ENCODE measurements at places on chromosomes 16 and 17. TPM values are rescaled to one million over a fixed set of nuclear protein-coding genes. Genes with fewer than 3 reads are reported as not detected.

The GP1BA gene
- not detected for total RNA-seq

The CA4 gene
- not detected for total RNA-seq

The TNFSF12 gene
- 23.2 TPM for total RNA-seq

The AARSD1 gene
- total RNA-seq: 50.7 TPM

The GGA2 gene
- 85.5 TPM for total RNA-seq

The MYH2 gene
- total RNA-seq: not detected

The TMEM219 gene
- 84.5 TPM for total RNA-seq

The TMEM97 gene
- 38.2 TPM for total RNA-seq

The BORCS6 gene
- total RNA-seq: 9.6 TPM

GRCh38 chr17:66583112-66583748 is 251.7 kb upstream of the CACNG5 start:
- peaks cover 17% of the 10 kb centered on the region for H3K4me1 ChIP-seq
- no peak overlapping the region for H3K4me3 ChIP-seq
- H3K36me3 ChIP-seq: peaks cover 12% of the 10 kb centered on the region
- DNase-seq: no peak
- no peaks in the 10 kb centered on the region for H3K27me3 ChIP-seq

DNA sequence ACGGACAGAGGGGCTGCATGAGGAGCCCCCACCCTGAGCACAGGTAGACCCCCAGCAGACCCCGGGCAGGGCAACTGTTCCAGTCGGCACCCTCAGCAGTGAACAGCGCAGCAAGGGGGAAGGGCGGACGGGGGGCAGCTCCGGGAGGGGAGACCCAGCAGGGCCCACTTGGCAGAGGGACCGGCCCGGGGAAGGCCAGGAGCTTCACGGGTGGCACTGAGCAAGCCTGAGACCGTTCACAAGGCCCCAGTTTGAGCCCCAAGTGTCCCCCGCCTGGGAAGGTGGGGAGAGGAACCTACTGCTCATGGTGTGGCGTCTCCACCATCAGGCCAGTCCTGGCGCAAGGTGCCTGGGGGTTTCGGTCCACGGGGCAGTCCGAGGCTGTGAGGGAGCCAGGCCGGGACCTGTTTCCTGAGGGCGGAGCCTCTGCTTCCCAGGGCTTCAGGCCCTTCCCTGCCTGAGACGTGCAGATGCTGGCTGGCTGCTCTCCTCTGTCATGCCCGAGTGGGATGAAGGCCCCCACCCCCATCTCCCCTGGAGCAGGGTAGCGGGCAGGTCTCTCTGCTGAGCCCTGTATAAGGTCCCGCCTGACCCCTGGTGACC is 54.4 kb upstream of the GNG13 start:
- no peak for DNase-seq
- H3K4me1 ChIP-seq: no peaks in the 10 kb centered on the region
- H3K4me3 ChIP-seq: no peak overlapping the region
- H3K27me3 ChIP-seq: no peaks in the 10 kb centered on the region
- H3K27ac ChIP-seq: no peak overlapping the region

GRCh38 chr17:39634384-39634871 is 2.5 kb upstream of the STARD3 start:
- no peaks in the 10 kb centered on the region for H3K36me3 ChIP-seq
- peaks cover 39% of the 10 kb centered on the region for H3K4me1 ChIP-seq
- no peak overlapping the region for H3K4me3 ChIP-seq
- H3K27ac ChIP-seq: no peak overlapping the region

DNA sequence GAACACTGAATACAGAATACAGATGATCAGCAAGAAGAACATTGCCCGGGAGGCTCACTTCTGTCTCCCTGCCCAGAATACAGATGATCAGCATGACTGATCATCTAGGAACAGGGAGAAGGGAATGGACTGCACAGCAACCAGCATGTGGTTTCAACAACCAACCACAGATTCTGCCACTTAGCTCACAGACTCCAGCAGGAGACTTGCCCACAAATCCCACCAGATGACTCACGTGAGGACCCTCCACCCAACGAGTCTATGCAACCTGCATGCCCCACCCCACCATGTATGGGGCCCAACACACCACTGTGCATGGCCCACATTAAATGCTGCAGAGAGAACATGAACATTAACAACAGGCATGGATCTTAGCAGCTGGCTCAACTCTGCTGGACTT is 36.1 kb upstream of the ALOX12 start:
- H3K4me3 ChIP-seq: no peak overlapping the region
- H3K4me1 ChIP-seq: no peaks in the 10 kb centered on the region
- no peaks in the 10 kb centered on the region for H3K36me3 ChIP-seq
- DNase-seq: no peak
- no peaks in the 10 kb centered on the region for H3K27me3 ChIP-seq

- H3K36me3 ChIP-seq: peaks cover 17% of the 10 kb centered on the region
- H3K4me1 ChIP-seq: peaks cover 70% of the 10 kb centered on the region
- no peak for DNase-seq
- peak overlapping the region; percentile 39 for H3K27ac ChIP-seq
- no peaks in the 10 kb centered on the region for H3K27me3 ChIP-seq
These were observed 3.8 kb upstream of the CMTM1 start for GRCh38 chr16:66562409-66562808.

DNA sequence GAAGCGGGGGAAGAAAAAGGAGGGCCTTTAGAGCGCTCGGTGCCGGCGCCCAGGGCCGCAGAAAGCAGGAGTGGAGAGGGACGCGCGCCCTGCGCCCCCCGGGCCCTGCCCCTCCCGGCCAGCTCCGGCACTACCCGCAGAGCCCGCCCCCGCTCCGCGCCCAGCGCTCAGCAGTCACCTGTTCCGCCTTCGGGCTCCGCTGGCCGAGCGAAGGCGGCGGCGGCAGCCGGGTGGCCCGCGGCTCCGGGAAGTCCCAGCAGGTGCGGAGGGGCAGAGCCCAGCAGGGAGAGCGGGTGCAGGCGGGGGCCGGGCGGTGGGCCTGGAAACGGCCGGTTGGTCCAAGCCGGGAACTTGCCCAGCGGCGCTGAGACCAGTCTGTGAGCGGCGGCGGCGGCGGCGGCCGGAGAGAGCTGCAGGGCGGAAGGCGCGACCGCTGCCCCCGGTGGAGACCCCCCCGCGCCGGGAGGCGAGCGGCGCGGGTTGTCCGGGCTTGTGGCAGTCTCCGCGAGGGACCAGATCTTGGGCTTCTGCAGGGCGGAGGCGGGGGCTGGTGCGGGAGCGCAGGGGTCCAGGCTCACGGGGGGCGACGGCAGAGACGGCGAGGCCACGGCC is 2.2 kb downstream of the IRX3 start:
- H3K4me1 ChIP-seq: peaks cover 38% of the 10 kb centered on the region
- peak overlapping the region; percentile 19 for H3K4me3 ChIP-seq
- no peak for DNase-seq

- peaks cover 48% of the 10 kb centered on the region for H3K4me1 ChIP-seq
- peak within 1 kb of the TSS; percentile 83 for H3K27ac ChIP-seq
- H3K36me3 ChIP-seq: peaks cover 5% of the 10 kb centered on the region
- peak within 1 kb of the TSS; percentile 86 for H3K4me3 ChIP-seq
- no peaks in the 10 kb centered on the region for H3K27me3 ChIP-seq
These were observed at the start of gene GRB2 for GRCh38 chr17:75405365-75406221. Gene GRB2 (minus strand): TSS chr17:75405678. CDS start chr17:75393628, 12,050 bp downstream.

- no peak overlapping the region for H3K4me3 ChIP-seq
- no peaks in the 10 kb centered on the region for H3K27me3 ChIP-seq
- no peak for DNase-seq
- H3K4me1 ChIP-seq: no peaks in the 10 kb centered on the region
These were observed 133.6 kb downstream of the AATF start for GRCh38 chr17:37082311-37082860.

DNA sequence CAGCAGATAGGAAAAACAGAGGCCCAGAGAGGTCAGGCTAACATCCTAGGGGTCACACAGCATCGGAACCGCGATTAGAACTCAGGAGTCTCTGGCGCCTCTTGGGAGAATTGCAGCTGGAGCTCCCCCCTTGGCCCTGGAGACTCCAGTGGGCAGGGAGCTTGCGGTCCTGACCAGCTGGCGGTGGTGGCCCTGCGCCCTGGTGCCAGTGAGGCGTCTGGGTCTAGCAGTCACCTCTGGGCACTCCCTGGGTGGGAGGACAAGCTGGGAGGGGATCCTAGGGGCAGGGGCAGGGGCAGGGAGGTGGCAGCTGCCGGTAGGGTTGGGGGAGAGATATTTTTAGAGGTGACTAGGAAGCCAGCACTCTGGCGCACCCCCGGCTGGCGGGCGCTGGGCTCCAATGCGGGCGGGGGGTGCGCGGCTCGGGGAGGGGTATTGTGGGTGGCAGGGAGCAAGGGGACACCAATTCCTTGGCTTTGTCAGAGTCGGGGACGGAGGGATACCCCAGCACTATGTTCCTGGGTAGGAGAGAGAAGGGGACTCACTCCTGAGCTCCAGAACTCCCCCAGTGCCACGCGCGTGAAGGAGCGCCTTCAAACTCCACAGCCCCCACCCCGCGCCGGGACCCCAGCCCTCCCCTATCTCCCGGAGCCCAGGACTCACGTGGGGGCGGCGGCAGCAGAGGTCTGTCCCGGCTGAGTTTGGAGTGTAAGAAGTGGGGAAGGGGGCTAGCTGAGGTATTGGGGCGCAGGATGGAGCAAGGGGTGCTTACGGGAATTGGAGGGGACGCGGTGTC is 584 bp downstream of the PHOSPHO1 start:
- H3K36me3 ChIP-seq: no peaks in the 10 kb centered on the region
- H3K27ac ChIP-seq: no peak overlapping the region
- no peak for DNase-seq
- H3K27me3 ChIP-seq: peaks cover 55% of the 10 kb centered on the region

- H3K4me1 ChIP-seq: no peaks in the 10 kb centered on the region
- no peaks in the 10 kb centered on the region for H3K36me3 ChIP-seq
- no peak overlapping the region for H3K27ac ChIP-seq
- DNase-seq: no peak
These were observed 89.0 kb downstream of the SLC39A11 start for GRCh38 chr17:73003487-73003886.

- H3K4me3 ChIP-seq: no peak overlapping the region
- DNase-seq: no peak
- H3K27ac ChIP-seq: no peak overlapping the region
- H3K4me1 ChIP-seq: no peaks in the 10 kb centered on the region
These were observed 7.4 kb upstream of the CIAO3 start for GRCh38 chr16:747978-748746.
